ENCODE measurements at places on chromosomes 1 and 21. TPM values are rescaled to one million over a fixed set of nuclear protein-coding genes. Genes with fewer than 3 reads are reported as not detected.

The SLC26A9 gene
- 0.12 TPM for total RNA-seq

The SLC22A15 gene
- 22.3 TPM for total RNA-seq

The NCMAP gene
- not detected for total RNA-seq

The SPRR2D gene
- not detected for total RNA-seq

The KCNC4 gene
- total RNA-seq: 1.6 TPM

The TEX50 gene
- not detected for total RNA-seq

The OR14C36 gene
- total RNA-seq: not detected

The PLPPR4 gene
- 8.8 TPM for total RNA-seq

The SHISA4 gene
- total RNA-seq: 32.5 TPM

The KLF18 gene
- not detected for total RNA-seq

The CELSR2 gene
- 0.97 TPM for total RNA-seq

The HMGCS2 gene
- total RNA-seq: not detected

The RXFP4 gene
- total RNA-seq: not detected

The CFHR2 gene
- not detected for total RNA-seq

The REG4 gene
- not detected for total RNA-seq

The TMEM125 gene
- not detected for total RNA-seq

The AKR7A3 gene
- 1.1 TPM for total RNA-seq

The SLC45A1 gene
- total RNA-seq: 1.3 TPM

The LINGO4 gene
- not detected for total RNA-seq

The CA14 gene
- not detected for total RNA-seq

The RNF186 gene
- not detected for total RNA-seq

The RNU5D-1 gene
- not detected for total RNA-seq

The POU3F1 gene
- not detected for total RNA-seq

The CELA2B gene
- total RNA-seq: not detected

The FAM163A gene
- total RNA-seq: not detected

The ELAPOR1 gene
- 0.85 TPM for total RNA-seq

The SYT14 gene
- total RNA-seq: 3.3 TPM

The E2F2 gene
- 0.24 TPM for total RNA-seq

The AK4 gene
- 14.3 TPM for total RNA-seq

The SPRR2G gene
- not detected for total RNA-seq

The AJAP1 gene
- 0.24 TPM for total RNA-seq

The S100A7A gene
- total RNA-seq: not detected

The NBPF10 gene
- 2.4 TPM for total RNA-seq

The POTED gene
- not detected for total RNA-seq

The SYCP1 gene
- total RNA-seq: not detected

The ZNF695 gene
- 0.81 TPM for total RNA-seq

The SLAMF7 gene
- not detected for total RNA-seq

The OR2T33 gene
- not detected for total RNA-seq

The MYOG gene
- not detected for total RNA-seq

The EPS8L3 gene
- not detected for total RNA-seq

Measured in hair follicle dermal papilla cell (primary cell).